ENCODE measurements at places on chromosomes 5 and 9. TPM values are rescaled to one million over a fixed set of nuclear protein-coding genes. Genes with fewer than 3 reads are reported as not detected.

The C5orf58 gene
- not detected for total RNA-seq

The PHYHD1 gene
- total RNA-seq = 8.2 TPM

The RLN1 gene
- 5.1 TPM for total RNA-seq

The TICAM2 gene
- total RNA-seq = not detected

The SPATA31D3 gene
- not detected for total RNA-seq

The HRCT1 gene
- not detected for total RNA-seq

The SLC22A4 gene
- total RNA-seq = not detected

The C9orf153 gene
- 0.77 TPM for total RNA-seq

The GPR151 gene
- not detected for total RNA-seq

The NHP2 gene
- 85.4 TPM for total RNA-seq

The GARIN3 gene
- total RNA-seq = not detected

The OSTF1 gene
- total RNA-seq = 53.4 TPM

The SHC3 gene
- total RNA-seq = 0.11 TPM
